Cortex of kidney (tissue), 1 donor: ENCODE measurements at places on chromosomes 4 and X.

GRCh38 chr4:151887031-151887815 is 126.4 kb upstream of the GATB start:
- DNase-seq = no peak

DNA sequence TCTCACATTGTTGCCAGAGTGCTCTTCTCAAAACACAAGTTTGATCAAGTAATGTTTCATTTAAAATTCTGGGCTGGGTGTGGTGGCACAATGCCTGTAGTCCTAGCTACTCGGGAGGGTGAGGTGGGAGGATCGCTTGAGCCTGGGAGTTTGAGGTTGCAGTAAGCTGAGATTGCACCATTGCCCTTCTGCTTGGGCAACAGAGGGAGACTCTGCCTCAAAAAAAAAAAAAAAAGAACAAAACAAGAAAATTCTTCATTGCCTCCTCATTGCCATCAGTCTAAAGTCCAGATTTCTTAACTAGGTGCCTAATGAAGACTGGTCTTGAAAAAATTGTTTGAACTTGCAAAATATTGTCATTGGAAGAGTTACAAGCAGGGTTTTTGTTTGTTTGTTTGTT is 120.1 kb downstream of the MFAP3L start:
- DNase-seq = no peak

GRCh38 chrX:40314070-40314469 is 216.3 kb upstream of the BCOR start:
- no peak for DNase-seq

DNA sequence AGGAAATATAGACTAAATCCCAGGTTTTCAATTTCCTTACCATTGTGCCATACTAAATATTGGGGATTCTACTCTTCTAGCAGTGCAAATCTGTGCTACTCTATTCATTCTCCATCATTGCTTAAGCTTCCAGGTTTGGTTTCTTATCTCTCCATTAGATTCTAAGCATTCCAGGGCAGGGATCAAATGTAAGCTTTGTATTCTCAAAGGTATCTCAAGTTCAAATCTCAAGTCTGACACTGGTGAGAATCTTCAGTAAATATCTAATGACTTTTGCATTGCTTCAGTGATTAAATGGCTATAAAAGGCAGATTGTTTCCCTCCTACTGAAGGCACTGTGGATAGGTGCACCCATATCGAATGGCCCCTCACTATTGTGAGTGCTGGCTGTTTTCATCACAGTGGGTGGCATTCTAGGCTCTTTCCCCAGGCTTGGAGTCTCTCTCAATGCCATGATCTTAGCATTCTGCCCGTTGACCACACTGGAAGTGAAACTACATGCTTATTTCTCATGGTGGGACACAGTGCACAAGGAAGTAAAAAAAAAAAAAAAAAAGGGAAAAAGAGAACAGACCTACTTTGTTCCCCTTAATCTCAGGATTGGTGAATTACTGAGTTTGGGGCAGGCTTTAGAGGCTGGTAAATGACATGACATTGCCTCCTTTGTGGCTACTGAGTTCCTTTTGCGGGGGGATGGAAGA is 28.7 kb downstream of the FAM9C start:
- DNase-seq = no peak

- no peak for DNase-seq
These were observed 151.7 kb upstream of the TBL1X start for GRCh38 chrX:9312922-9313867.

DNA sequence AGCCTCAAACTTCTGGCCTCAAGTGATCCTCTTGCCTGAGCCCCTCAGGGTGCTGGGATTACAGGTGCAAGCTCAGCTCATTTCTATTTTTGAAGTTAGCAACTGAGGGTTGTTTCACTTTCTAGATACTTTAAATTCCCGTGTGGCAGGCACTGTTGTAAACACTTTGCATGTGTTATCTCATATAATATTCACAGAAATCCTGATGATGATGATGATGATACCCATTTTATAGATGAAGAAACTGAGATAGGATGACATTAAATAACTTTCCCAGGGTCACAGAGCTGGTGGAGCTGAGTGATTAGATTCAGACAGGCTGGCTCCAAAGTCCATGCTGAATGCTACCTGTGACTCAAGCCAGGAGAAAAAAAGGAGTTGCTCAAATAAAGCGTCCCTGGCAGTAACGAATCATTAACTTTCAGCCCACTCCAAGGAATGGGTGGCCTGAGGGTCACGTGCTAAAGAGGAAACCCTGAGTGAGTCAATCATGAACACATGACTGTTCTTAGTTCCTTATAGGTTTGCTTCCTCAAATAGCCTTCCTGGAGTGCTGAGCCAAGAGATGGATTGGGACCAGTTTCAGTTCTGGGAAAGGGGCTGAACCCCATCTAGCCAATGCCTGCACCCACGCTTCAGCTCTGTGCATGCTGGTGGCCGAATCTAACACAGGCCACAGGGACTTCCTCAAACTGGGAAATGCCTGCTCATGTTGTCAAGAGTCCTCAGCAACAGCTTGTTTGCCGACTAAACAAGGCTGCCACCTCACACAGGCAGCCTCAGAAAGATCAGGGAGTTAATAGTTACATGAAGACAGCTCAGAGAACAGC is 52.8 kb downstream of the RBM47 start:
- DNase-seq = no peak

DNA sequence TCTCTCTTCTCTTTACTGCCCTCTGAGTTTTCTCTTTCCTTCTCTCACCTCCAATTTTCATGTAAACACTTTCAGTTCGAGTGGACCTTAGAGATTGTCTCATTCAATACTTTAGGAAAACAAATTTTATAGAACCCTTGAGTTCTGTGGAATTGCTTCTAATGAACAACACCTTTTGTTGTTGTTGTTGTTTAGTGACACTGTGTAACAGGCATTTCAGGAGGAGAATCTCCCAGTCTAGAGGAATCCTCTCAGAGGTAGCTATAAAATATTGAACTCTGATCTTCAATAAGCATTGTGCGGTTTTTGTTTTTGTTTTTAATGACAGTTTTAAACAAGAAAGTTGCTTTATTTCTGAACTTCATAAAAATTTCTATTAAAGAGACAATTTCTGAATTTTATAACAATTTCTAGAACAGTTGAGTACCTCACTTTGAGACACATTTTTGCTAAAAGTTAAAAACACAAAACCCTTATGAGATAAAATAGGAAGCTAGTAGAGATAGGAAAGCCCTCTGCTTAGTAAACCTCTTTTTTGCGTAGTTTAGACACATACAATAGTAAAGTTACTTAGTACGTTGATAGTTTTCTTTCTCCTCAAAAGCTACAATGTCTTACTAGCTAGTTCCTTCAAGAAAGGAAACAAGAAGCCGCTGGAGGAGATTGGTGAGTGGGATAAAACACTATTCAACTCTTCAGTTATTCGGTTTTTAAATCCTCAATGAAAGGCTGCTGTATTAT is 38.8 kb downstream of the CLCN3 start:
- no peak for DNase-seq

- DNase-seq = no peak
These were observed 13.0 kb downstream of the PPP1R3F start for GRCh38 chrX:49282647-49283011.

- DNase-seq = no peak
These were observed 6.1 kb downstream of the GRIA2 start for GRCh38 chr4:157226601-157227000.

DNA sequence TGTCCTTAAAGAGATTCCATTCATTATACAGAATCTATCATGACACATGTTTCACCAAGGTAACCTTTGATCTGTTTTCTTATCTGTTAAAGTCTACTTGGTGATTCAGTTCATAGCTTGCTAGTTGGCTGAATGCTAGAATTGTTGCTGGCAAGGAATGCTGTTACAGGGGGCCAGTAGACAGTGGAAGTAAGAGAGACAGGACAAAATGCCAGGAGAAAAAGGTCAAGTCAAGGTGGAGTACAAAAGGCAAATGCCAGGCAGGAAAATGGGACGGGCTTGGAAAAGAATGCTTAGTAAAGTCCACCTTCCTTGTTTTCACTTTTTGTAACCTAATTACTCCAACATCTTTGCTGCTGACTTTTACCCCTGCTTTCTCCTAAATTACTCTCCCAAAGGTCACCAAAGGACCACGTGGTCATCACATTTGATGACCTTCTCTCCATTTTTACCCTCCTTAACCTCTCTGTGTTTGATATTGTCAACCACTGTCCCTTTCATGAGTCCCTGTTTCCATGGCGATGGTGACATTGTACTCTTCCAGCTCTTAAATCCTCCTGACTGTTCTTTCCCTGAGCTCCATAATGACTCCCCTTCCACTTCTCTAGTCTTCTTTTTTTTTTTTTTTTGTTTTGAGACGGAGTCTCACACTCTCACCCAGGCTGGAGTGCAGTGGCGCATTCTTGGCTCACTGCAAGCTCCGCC is 24.5 kb upstream of the TAPT1 start:
- DNase-seq = no peak

DNA sequence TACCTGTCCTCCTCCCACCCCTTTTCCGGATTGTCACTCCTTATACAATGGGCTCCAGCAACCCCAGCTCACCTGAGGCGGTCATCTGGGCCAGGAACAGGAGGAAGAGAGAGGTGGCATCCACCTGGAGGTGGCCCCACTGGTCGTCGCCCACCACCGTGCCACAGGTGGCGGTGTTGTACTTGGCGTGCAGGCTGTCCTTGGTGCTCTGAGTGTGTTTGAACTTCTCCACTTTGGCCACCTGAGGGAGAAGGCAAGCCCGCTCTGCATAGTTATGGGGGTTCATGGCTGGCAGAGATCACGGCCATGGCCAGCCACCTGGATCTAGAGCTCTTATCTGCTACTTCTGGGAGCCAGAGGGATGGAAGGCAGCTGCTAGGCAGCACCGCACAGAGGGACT is 32.9 kb downstream of the PHKA2 start:
- DNase-seq = no peak

DNA sequence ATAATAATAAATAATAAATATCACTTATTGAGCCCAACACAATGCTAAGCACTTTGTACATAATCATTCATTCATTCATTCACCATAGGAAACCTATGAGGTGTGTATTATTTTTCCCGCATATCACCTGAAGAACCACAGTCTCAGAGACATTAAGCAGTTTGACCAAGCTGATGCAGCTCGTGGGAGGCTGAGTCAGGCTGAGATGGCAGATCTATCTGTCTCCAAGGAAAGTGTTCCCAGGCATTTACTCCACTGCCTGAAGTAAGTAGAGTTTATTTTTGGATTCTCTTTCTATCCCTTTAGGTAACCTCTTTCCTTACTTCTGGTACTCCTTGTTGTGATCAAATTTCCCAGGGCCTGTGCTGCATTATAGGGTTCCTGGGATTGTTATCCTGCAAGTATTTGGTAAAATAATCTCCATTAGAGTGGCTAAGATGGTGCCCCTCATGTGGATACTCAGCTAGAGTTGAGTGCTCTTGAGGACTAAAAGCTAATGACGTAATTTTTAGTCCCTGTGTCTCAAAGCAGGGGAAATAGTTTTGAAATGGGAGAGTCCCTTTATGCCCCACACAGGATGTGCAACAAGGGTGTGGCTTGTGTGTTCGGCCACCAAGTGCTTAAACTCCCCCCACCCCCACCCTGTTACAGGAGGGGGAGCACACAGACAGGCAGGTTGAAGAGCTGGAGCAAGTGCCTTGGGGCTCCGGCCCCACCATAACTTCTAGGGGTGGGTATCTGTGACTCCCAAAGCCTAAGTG is 467.0 kb downstream of the STIM2 start:
- no peak for DNase-seq

DNA sequence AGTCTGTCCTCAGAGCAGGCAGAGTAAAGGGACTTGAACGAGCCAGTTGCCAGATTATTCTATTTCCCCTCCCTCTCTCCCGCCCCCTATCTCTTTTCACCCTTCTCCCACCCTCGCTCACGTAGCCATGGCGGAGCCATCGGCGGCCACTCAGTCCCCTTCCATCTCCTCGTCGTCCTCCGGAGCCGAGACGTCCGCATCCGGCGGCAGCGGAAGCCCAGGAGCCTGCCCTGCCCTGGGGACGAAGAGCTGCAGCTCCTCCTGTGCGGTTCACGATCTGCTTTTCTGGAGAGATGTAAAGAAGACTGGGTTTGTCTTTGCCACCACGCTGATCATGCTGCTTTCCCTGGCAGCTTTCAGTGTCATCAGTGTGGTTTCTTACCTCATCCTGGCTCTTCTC is 106.2 kb upstream of the SMAD1 start:
- no peak for DNase-seq

DNA sequence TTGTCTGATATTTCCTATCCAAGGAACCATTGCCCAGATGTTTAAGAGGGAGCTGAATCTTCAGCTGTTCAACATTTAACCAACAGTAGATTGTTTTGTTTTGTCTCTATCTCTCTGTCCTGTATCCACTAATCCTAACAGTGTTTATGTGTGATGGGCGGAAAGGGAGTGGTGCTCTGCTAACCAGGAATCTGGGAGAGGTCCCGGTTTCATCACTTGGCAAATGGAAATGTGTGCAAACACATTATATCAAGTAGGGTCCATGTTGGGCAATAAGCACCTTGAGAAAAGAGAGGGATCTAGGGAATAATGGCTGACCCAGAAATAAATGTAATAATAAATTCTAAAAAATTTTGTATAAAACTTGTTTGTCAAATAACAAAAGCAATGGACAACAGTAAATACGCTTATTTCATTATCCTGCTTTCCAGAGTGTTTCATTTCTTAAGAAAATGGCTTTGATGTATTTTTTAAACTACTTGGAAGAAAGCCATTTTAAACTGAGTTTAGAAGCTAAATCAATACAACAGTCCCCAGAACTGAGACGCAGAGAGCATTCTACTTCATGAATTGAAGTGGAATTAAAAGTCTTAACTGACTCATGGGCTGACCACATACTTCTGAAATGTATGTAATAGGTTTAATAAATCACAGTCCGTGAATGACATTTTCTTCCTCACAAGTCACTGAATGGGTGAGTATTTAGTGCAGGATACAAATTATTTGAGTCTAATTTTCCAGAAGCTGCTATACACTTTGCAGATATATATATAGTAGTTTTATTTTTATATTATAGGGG is 55.8 kb downstream of the EMCN start:
- DNase-seq = no peak

DNA sequence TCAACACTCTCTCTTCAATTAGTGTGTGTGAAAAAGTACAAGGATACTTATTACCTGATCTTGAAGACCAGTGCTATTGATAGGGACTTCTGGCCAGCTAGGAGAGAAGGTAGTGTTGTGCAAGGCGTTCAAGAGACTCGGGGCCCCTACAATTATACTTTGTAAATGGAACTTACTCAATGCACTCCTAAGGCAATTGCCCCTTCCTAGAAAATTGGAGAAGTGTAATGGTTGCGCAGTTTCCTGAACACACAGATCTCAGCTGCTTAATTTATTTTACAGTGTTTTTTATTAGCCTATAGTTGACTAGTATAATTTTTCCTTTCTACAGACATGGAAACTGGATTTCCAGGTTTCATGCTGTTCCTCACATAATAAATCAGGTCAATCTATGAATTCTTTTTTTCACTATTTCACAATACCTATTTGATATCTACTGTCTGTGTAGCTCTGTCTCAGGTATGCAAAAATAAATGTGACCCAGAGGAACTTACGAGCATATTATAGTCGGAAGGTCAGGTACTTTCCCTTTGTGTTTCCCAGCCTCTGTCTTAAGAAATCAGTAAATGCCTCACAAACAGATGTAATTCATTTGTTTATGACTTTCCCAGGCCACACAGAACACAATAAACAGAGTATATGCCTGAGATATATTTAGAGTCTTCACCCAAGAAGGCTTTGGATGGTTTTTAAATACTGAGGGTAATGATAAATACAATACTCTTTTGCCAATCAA is 89.1 kb upstream of the TET2 start:
- no peak for DNase-seq
